ENCODE measurements at places on chromosomes 7 and 10.

DNA sequence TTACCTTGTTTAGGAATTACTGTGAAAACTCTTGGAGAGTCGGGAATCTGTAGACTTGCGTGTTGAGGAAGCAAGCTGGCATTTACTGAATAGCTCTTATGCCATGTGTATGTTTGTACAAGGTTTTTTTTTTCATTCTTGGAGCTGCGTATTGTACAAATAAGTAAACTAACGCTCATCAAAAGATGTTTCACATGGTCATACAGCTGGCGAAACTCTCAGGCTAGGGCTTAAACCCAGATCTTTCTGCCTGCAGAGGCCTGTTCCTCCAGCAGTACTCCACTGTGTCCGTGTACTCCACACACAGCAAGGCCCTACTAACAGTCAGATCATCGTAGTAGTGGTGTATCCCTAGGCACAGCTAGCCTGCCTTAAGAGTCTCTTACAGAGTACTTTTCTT lies 7.4 kb downstream of the EDRF1 start:
- DNase-seq: no peak

GRCh38 chr7:132565885-132566284 lies 10.4 kb downstream of the PLXNA4 start:
- no peak for DNase-seq

GRCh38 chr7:137328373-137329120 lies 15.0 kb downstream of the PTN start:
- no peak for DNase-seq

- no peak for DNase-seq
Measured at GRCh38 chr7:43311694-43312093, 199.2 kb downstream of the HECW1 start.

- DNase-seq: no peak
Measured at GRCh38 chr10:14603534-14604102, 171.1 kb downstream of the FAM107B start.

- DNase-seq: no peak
Measured at GRCh38 chr10:86331861-86332260, 34.7 kb downstream of the GRID1 start.

DNA sequence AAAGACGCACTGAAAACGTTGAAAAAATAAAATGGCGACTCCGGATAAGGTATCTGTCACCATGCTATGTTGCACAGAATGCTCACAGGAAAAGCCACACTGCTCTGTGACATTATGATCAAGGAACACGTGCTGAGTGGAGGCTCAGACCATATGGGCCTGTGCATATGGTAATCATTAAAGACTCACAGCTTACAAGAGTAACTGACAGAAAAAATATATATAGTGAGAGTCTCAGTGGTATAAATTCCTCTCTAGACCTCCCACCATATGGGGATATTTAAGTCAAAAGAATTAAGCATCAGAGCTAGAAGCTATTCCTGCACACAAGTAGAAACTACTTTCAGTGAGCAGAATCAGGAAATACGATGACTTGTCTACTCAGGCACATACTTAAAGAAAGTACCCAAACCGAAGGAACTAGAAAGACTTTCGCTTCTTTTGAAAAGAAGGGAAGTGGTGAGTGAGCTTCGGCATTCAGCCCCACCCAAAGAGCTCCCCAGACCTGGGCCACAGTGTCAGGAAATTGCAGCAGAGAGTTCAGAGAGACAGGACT lies 65.1 kb upstream of the MPP7 start:
- DNase-seq: peak; percentile 7

- DNase-seq: no peak
Measured at GRCh38 chr7:405489-406211, 114.0 kb downstream of the PDGFA start.

DNA sequence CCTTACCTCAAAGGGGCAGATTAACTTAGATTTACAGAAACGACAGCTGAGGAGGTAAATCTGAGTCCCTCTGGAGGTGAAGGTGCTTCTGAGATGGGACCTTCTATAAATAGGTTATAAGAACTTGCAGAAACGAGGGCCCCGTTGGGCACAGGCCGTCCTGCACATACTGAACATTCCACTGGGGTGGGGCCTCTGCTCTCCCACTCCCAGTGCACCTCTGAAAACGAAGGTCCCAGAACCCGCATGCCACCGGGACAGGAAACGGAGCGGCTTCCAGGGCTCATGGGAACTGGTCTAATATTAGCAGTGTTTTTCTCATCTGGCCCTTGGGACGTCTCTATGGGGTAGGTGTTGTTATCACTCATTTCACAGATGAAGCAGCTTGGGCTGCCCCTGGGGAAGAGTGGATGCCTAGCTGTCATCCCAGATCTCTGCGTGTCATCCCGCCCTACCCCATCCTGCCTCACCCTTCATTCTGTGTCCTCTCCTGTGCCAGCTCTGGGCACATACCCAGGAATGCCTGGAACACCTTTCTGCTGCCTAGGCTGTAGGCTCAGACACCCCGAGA lies 19.6 kb downstream of the C10orf62 start:
- no peak for DNase-seq

GRCh38 chr10:11336722-11337162 lies 274.7 kb downstream of the USP6NL start:
- no peak for DNase-seq

- no peak for DNase-seq
Measured at GRCh38 chr7:22853674-22854157, 31.1 kb upstream of the TOMM7 start.

GRCh38 chr7:126441745-126442144 lies 811.0 kb downstream of the GRM8 start:
- DNase-seq: no peak

DNA sequence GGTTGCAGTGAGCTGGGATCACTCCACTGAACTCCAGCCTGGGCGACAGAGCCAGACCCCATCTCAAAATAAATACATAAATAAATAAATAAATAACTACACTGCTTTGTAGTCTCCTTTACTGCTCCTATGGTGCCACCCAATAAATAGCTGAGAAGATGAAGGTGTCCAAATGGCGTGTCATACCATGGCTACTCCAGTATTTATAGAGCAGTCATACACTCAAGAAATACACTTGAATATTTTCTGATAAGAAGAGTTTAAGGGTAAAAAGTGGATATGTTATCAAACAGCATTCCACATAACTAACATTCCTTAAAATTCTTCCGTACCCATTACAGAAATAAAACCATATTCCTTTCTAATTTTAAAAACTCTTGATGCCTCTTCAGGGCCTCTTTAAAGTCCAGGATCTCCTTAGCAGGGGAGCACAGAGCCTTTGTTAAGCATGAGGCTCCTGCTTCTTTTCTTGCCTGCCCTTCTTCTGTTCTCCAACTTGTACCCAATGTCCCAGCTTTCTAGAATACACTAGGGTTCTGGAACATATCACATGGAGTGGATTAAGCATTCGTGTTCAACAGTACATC lies 7.9 kb upstream of the SAR1A start:
- no peak for DNase-seq

- peak; percentile 87 for DNase-seq
Measured at GRCh38 chr7:40827222-40828085, 692.6 kb downstream of the SUGCT start.

GRCh38 chr7:131562941-131563340 lies 6.5 kb upstream of the PODXL start:
- DNase-seq: no peak

DNA sequence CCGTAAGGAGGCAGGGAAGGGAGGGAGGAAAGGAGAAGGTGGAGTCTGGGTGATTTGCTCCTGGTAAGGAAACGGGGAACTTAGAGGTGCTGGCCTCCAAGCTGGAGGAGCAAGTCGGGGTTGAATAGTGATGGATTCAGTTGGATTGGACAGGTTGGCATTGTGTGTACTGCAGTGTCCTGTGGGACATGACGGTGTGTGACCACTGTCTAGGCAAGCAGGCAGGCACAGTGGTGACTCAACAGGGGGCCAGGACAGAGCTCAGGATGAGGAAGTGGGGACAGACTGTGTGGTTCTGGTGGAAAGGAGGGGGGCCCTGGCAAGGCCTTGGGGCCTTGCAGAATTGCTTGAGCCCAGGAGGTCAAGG lies 48.8 kb downstream of the COL26A1 start:
- DNase-seq: no peak

GRCh38 chr10:30052062-30052461 lies 7.3 kb downstream of the JCAD start:
- DNase-seq: peak; percentile 60

GRCh38 chr10:101162677-101163076 lies 31.6 kb downstream of the TLX1 start:
- no peak for DNase-seq

DNA sequence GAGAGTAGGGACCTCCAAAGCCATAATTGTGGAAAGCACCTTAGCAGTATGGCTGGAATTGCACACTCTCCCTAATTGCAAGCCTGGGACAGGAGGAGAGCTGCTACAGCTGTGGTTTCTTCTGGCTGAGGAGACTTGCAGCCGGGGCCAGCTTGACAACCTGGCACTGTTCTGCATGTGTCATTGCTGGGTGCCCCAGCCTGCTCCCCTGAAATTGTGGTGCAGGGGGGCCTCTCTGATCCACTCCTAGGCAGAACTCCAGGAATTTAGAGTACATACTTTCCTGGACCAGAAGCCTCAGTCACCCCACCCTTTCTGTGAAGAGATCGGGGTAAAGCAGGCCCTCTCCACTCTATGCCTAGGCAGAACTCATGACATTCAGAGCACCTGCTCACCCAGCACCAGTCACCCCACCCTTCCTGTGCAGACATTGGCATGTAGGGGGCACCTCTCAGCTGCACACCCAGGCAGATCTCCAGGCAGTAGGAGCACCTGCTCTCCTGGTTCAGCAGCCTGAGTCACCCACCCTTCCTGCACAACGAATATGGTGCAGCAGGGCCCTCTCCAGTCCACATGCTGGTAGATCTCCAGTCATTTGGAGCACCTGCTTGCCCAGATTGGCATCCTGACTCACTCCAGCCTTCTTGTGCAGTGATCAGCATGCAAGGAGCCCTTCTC lies 34.4 kb upstream of the DYNC1I1 start:
- no peak for DNase-seq
